ENCODE measurements at places on chromosomes 3 and 15.

DNA sequence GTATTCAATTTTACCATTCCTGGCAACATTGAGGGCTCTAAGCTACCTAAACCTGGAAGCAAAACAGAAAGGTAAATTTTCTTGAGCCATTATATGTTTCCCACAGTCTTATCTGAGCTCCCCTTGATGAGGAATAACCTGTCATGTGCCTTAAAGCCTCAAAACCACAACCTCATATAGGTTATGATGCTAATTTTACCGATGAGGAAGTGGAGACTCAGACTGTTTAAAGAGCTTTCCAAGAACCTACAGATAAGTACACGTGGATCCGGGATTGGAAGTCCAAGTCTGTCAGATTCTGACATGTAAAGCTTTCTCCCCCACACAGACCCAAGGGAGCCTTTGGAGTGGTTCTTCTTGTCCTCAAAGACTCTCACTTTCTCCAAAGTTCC lies 140.5 kb downstream of the SEMA6D start:
- no peak for DNase-seq

GRCh38 chr3:129162729-129163579 lies 2.1 kb upstream of the ISY1 start:
- no peak for DNase-seq

DNA sequence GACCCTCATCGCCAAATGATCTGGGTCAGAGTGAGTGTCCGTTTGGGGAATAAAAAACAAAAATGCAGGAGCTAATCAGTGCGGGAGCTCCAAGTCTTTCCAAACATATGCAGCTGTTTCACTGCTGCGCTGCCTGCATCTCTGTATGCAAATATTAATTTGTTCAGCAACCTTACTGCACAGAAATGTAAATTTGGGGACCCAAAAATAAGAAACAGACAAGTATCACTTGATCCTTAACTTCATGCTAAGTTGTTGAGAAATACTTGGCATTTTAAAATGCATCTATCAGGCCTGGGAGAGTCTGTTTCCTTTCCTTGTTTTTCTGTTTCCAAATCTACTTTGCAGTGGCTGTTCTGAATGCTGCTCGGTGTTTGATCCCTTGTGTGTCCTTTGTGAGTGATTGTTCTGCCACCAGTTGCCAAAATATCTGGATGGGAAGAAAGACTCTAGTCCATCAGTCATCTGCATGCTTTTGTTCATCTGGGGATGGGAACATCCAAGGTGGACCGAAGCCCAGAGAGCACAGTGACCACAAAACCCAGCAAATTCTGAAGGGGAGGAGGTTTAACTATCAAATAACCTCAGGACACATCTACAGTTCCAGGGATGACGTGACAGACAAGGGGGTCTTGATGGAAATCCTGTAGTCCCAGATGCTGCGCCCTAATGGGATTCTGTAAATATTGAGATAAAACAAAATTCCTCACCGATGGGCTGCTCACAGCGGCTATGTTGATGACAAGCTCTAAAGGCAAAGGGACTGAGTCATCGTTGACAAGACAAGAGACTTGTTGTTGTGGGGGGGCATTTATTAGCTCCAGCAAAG lies 199.5 kb upstream of the WNT5A start:
- DNase-seq: no peak

DNA sequence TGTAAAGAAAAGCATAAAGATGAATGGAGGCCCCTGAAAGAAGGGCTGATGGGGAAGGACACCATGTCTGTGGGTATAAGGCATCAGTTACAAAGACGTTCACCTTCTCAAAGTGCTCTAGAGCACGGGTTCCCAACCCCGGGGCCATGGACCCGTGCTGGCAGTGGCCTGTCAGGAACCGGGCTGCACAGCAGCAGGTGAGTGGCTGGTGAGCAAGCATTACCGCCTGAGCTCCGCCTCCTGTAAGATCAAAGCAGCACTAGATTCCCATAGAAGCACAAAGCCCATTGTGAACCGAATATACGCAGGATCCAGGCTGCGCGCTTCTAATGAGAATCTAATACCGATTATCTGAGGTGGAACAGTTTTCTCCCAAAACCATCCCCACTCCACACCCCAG lies 25.7 kb downstream of the MYO1E start:
- DNase-seq: no peak

DNA sequence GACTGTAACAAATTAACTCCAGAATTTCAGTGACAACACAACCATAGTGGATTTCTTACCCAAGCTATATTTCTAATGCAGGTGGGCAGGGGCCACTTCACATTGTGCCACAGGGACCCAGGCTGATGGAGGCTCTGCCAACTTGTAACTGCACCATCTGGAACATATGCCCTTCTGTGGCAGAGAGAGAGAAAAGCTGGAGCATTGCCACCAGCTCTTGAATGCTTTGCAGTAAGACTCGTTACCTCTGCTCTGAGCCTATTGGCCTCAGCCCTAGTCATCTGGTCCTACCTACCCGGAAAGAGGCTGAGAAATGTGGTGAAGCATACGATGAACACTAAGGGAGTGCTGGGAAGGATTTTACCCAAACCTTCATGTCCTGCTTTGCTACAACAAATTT lies 587.1 kb downstream of the ZNF385D start:
- no peak for DNase-seq

GRCh38 chr3:64520334-64520733 lies 167.5 kb downstream of the ADAMTS9 start:
- no peak for DNase-seq

GRCh38 chr15:69403594-69403993 lies 10.6 kb upstream of the KIF23 start:
- DNase-seq: no peak

GRCh38 chr3:182632077-182632393 lies 161.3 kb upstream of the ATP11B start:
- no peak for DNase-seq

DNA sequence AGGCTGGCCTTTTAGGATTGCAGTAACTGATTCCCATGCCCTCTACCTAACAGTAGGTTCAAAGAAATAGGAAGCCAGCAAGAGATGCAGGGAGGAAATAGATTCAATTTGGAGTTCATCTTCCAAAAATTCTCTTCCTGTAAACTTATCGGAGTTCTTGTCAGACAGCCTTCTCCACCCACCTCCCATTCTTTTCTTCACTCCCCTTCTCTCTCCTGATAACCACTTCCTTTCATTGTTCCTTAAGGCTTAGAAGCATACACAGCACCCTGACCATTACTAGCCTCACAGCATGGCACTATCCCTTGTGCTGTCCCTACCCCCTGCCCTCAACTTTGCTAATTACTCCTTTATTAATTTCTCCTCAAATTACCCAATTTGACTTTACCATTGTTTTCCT lies 130.4 kb upstream of the ADAMTS9 start:
- no peak for DNase-seq

DNA sequence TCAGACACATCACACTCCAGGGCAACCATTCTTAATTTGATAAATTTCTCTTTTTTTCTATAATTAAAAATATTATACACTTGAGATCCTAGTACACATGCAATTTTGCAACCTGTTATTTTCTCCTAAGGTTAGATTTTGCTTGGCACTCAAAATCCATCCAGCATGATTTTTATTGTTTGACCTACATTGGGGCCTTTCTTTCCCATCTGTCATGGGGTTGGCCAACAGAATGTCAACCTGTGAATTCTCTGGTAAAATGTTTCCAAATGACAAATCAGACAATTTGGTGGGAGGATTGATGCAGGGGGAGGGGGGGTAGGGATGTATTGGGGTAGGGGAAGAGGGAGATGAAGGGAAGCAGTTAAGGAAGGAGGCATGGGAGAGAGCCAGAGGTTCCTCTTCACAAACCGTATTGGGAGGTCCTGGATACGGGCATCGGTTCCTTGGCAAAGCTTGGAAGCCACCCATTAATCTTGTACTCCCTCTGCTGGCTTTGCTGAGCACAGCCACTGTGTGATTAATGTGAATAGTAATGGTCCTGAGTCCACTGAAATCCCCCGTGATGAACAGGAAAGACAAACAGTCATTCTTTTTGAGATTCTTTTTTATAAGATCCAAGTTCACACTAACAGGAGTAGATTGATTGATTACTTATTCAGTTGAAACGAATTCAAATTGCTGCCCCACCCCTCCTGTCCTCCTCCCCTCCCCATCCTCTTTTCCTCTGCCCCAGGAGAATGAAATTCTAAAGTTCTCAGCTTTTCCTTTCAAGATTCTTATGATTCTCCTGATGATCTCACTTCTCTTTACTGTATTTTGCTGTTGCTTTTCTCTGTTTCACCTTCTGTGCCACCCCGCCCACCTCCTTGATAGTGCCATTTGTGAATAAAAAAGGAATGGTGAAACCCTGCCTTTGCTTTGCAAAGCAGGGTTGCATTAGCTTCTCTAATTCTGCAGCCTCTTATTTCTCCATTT lies 82.2 kb upstream of the SLC25A26 start:
- no peak for DNase-seq

DNA sequence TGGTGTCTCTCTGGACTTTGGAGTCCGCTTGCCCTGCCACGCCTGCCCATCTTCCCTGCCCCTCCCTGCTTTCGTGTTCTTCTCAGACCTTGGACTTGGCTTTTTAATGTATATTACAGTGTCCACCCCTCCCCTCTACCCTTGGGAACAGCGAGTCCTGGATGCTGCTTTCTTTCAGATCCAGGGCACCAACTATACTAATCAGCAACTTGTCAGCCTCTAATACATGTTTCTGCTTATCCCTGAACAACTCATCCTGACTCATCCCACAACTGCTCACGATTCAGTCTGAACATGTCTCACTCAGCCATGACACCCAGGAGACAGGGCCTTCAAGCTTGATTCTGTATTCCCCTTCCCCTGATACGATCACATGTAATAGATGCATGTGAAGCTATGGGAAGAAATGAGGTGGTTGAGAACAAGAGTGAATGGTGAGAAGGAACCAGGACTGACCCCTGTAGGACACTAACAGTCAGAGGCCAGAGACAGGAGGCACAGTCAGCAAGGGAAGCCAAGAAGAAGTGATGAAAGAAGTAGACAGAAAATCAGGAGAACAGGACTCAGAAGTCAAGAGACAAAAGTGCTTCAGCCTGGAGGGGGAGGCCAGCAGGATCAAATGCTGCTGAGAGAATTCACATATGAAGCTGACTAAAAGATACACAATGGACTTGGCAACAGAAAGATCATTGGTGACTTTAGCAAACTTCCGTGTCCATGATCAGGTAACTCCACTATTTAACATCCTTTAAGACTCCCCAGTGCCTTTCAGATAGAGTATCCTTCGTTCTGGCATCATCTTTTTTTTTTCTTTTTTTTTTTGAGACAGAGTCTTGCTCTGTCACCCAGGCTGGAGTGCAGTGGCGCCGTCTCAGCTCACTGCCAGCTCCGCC lies 35.4 kb downstream of the BCL2L10 start:
- no peak for DNase-seq

DNA sequence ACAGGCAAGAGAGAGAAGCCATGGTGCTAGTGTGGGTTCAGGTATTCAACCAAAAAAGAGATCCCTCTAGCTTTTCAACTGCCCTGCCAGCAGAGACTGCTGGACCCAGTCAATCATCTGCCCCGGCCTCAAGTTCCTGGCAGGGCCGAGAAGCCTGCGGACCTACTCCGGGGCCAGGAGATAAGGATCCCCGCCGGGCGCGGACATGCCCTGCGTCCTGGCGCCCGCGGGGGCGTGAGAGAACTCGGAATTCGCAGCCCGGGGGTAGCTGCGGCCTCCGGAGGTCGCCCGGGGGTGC lies 821 bp upstream of the MAGI1 start:
- no peak for DNase-seq

GRCh38 chr15:90866161-90866715 lies 2.1 kb upstream of the FURIN start:
- no peak for DNase-seq

DNA sequence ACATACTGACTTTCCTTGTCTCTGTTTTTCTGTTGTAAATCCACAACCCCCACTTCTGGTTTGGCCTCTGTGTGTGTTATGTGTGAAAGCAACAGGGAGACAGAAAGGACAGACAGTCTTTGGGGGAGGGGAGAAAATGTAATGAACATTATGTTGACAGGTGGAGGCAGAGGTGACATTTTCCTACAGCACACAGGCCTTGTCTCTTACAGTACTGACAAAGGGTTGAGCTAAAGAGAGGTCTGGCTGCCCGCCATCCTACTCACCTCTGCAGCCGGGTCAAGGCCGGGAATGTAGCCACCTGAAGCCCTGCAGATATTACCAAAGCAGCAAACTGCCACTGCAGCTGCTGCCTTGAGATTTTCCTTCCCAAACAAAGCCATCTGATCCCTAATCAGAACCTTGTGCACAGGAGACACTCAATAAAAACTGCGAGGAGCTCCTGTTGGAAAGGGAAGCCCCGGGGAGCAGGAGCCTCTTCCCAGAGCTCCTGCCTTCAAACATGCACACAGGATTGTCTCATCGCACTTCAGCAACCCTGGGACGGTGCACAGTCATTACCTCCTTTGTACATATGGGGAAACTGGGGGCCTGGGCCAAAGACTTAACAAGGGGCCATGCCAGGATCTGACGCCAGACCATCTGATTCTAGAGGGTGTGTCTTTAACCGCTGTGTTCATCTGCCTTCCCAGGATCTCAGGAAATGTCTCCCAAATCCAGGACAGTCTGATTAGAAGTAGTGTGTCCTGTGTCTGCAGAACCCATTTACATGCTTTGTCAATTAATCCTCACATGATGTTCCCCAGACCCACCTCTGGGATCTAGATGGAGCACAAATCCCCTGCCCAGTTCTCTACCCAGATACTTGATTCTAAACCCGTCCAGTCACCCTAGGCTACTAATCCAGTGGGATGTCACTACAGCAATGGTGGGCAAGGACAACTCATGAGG lies 14.2 kb downstream of the MYO5C start:
- no peak for DNase-seq

DNA sequence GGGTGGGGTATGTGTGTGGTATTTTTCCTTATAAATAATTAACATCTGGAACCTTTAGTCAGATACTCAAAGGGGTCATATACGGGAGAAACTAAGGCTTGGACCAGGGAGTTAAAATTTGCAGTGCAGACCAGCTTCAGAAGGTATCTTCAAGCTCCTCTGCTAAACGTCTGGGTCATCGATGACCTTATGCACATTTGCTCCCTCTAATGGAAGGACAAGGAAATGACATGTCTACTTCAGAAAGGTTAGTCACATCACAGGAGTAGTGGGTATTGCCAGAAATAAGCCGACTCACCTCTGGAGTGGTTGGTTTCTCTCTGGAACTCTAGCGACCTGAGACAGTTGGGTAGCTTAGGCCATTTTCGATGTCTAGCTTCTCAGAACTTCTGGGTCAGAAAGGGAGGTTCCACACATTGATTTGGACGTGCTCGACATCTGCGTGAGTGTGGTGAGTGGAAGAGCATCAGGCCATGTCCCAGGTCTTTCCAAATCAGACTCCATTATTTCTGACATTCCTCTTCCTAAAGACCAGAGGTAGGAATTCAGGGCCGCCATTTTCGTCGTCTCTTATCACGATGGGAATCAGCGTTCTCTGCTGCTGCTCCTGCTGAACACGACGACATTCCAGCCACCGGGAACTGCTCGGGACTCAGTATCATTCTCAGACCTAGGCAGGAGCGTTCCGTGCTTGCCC lies 31.8 kb upstream of the RASA2 start:
- DNase-seq: no peak
